ENCODE measurements at places on chromosomes 6 and 20.

- peak overlapping the region; percentile 20 for H3K27ac ChIP-seq
- peaks cover 20% of the 10 kb centered on the region for H3K4me1 ChIP-seq
- H3K36me3 ChIP-seq = no peaks in the 10 kb centered on the region
- peak; percentile 91 for DNase-seq
Observed at GRCh38 chr6:28988536-28989311, 16.4 kb downstream of the ZNF311 start.

DNA sequence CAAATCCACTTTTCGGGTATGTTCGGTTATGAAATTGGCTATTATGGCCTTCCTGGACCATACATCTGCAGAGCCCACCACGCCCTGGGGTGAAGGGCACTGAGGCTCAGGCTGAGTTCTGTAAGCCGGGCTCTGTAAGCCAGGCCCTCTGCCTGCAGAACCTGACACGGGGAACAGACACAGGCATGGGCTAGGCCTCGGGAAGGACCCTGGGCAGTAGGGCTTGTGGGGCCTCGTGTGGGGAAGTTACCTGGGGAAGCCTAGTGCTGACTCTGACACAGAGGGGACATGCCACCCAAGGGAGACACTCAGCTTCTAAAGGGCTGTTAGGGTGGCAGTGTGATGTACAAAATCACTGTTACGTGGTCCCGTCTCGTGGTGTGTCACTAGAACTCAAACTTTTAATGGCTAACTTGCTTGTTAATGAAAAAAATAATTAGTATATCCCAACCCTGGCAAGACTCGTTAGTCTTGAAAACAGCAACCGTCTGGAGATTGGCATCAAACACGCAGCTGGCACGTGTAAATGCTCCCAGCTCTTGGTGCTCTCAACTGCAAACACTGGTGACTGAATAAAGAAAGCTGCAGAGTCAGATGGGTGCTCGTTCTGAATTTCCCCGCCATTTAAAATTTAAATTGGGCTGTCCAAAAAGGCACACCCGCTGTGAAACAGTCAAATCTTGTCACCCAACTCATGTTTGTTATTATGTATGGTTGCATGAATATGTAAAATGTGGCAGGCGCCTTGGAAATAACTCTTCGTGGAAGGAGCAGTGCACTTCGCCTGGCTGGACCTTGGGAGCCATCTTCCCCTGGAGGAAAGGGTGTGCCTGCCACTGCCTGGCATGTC is 23.6 kb upstream of the TCFL5 start:
- H3K27ac ChIP-seq = no peak overlapping the region
- H3K4me1 ChIP-seq = peaks cover 1% of the 10 kb centered on the region
- H3K27me3 ChIP-seq = no peaks in the 10 kb centered on the region
- H3K36me3 ChIP-seq = peaks cover 36% of the 10 kb centered on the region
- no peak overlapping the region for H3K4me3 ChIP-seq

DNA sequence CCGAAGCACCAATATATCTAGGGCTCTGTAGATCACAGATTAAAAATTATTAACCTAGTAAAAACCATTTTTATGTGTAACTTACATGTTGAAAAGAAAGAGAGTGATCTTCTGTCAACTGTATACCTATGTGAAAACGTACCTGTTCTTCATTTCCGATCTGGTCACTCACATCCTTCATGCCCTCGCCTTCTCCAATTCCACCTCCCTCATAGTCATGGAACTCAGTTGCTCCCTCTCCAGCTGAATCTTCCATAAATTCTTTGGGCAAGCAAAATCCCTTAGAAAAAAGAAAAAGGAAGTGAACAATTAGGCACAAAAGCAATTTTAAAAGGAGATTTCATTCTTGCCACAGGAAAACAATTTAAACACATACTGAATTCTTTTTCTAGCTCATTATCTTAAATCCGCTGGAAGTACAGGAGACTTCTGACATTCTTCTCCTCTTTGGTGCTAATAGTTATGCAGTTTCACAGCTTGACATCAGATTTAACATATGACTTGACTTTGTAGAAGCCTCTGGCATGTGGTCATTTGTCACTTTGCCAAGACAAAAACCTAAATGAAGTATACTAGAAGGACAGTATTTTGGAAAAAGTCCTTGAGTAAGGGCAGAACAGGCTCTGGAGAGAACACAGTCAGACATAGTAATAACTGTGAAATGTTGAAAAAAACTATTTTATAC is 29.5 kb upstream of the LYRM2 start:
- H3K27ac ChIP-seq = no peak overlapping the region
- DNase-seq = no peak
- H3K4me3 ChIP-seq = no peak overlapping the region
- H3K4me1 ChIP-seq = no peaks in the 10 kb centered on the region

DNA sequence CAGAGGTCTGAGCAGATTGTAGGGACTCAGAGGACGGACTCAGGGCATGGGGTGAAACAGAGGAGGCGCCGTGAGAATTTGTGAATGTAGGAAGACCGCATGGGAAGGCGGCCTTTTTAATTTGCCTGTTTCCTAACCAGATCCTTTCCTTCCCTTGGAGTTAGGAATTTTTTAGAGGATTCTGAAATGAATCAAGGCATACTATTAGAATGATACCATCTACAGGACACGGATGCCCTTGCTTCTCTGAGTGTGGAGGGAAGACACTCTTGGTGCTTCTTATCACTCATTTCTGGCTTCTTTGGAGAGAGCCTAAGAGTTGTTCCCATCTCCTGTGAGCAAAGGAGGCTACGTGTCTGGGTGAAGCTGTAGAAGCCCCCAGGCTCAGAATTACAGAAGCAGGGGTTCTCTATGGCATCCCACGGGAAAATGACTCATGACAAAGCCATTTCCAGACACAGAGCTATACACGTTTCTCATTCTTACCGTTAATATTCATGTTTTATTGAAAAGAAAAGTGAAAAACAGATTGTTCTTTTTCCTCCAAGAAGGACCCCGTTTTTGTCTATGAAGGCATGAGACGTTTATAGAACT is 148.5 kb downstream of the EDN3 start:
- H3K4me3 ChIP-seq = no peak overlapping the region
- H3K4me1 ChIP-seq = no peaks in the 10 kb centered on the region
- H3K36me3 ChIP-seq = no peaks in the 10 kb centered on the region
- no peak overlapping the region for H3K27ac ChIP-seq

DNA sequence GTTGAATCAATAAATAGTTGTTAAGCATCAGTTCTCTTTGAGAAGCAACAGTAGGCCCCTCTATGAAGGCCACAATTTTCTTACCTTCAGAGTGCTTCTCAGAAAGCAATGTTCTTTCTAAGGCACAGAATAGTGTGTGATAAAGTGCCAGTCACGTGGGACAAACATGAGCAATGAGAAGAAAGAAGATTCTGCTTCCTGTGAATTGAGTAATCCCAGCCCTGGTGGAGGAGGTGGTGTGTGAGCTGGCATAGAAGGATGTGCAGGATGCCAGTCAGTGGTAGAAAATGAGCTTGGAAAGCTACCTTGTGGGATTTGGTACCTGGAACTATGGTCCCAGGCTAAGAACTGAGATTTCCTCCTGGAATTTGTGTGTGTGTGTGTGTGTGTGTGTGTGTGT is 21.7 kb downstream of the KIZ start:
- H3K4me1 ChIP-seq = peaks cover 2% of the 10 kb centered on the region
- no peak overlapping the region for H3K4me3 ChIP-seq
- no peak overlapping the region for H3K27ac ChIP-seq

DNA sequence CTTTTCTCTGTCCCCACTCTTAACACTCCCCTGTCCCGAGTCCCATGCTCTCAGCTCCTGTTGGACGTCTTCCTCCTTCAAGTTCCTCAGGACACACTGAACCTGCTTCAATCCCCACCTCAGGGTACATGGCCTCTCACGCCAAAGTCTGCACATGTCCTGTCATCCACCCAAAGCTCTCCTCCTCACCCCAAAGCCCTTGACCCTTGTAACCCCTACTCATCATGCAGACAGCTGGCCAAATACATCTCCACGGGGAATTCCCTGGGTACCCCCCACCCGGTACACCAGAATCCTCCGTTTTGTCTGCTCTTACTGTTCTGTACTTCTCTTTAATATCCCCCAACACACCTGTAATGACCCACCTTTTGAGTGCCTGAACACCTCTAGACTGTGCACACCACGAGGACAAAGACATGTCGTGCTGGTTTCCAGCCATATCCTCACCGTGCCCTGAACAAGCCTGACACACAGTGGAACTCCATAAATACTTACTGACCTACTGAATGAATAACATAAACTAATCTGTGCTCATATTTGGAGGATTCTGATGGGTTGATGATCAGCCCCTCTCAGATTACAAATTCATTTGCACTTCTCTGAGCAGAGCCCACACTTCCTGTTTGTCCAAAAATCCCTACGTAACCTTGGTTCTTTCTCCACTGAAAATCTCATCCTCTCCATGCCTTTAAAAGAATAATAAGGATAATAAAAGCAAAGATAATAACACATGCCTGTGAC is 66.8 kb upstream of the EYA2 start:
- H3K36me3 ChIP-seq = no peaks in the 10 kb centered on the region
- peaks cover 13% of the 10 kb centered on the region for H3K27me3 ChIP-seq
- no peaks in the 10 kb centered on the region for H3K4me1 ChIP-seq
- no peak overlapping the region for H3K4me3 ChIP-seq
- DNase-seq = no peak

DNA sequence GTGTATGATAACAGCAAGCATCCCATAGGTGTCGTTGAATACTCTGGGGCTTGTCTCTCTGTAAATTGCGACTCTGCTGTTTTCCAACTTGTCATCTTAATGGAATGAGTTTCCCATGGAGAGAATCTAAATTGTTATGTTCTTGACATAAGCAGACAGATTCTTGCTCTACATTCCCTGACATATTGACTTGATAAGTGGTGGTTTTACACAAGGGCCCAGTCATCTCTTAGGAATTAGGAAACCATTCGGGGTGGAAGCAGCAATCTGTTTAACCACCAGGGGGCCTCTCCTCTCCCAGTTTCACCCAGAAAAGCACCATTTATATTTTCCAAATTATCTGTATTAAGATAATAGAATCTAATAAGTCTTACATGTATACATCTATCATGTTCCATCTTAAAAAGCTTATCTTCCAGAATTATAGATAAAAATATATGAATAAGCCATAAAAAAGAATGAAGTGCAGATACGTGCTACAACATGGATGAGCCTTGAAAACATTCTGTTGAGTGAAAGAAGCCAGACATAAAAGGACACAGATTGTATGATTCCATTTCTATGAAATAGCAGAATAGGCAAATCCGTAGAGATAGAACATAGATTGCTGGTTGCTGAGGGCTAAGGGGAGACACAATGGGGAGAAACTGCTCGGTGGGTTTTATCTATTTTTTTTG is 23.1 kb upstream of the MROH8 start:
- no peak overlapping the region for H3K27ac ChIP-seq
- H3K36me3 ChIP-seq = peaks cover 69% of the 10 kb centered on the region
- H3K27me3 ChIP-seq = no peaks in the 10 kb centered on the region
- no peak overlapping the region for H3K4me3 ChIP-seq
- DNase-seq = peak; percentile 66

GRCh38 chr6:120671519-120671918 is 662.8 kb downstream of the TBC1D32 start:
- H3K27ac ChIP-seq = no peak overlapping the region
- H3K27me3 ChIP-seq = no peaks in the 10 kb centered on the region
- H3K4me1 ChIP-seq = no peaks in the 10 kb centered on the region
- no peak for DNase-seq
- no peak overlapping the region for H3K4me3 ChIP-seq

- no peak overlapping the region for H3K27ac ChIP-seq
- DNase-seq = no peak
- H3K4me3 ChIP-seq = no peak overlapping the region
- H3K4me1 ChIP-seq = no peaks in the 10 kb centered on the region
Observed at GRCh38 chr6:167802339-167802738, 24.4 kb upstream of the AFDN start.

- no peak overlapping the region for H3K27ac ChIP-seq
- H3K4me3 ChIP-seq = no peak overlapping the region
- H3K27me3 ChIP-seq = peaks cover 8% of the 10 kb centered on the region
- H3K4me1 ChIP-seq = no peaks in the 10 kb centered on the region
- no peaks in the 10 kb centered on the region for H3K36me3 ChIP-seq
Observed at GRCh38 chr6:84424956-84425355, 197.5 kb upstream of the CEP162 start.
